NCI-H1092 treated with DMSO at 0.1 percent for 48 hours (cell line): ENCODE measurements at places on chromosomes 3 and 15.

GRCh38 chr15:88215066-88215648 lies 41.4 kb downstream of the NTRK3 start:
- DNase-seq: no peak

DNA sequence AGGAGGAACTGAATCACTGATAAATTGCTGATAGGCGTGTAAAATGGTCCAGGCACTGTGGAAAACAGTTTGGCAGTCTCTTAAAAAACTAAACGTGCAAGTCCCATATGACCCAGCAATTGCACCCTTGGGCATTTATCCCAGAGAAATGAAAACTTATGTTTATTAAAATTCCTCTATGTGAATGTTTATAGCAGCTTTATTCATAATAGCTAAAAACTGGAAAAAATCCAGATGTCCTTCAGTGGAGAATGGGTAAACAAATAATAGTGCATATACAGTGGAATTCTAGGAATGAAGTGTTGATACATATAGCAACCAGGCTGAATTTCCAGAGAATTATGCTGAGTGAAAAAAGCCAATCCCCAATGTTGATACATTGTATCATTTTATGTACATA lies 482.2 kb upstream of the PDZRN3 start:
- DNase-seq: no peak

GRCh38 chr3:184545769-184546168 lies 15.8 kb upstream of the EPHB3 start:
- no peak for DNase-seq

- DNase-seq: peak; percentile 33
Measured at GRCh38 chr3:150925751-150926201, 20.5 kb upstream of the MINDY4B start.

- no peak for DNase-seq
Measured at GRCh38 chr3:38359038-38359437, 12.5 kb downstream of the XYLB start.

DNA sequence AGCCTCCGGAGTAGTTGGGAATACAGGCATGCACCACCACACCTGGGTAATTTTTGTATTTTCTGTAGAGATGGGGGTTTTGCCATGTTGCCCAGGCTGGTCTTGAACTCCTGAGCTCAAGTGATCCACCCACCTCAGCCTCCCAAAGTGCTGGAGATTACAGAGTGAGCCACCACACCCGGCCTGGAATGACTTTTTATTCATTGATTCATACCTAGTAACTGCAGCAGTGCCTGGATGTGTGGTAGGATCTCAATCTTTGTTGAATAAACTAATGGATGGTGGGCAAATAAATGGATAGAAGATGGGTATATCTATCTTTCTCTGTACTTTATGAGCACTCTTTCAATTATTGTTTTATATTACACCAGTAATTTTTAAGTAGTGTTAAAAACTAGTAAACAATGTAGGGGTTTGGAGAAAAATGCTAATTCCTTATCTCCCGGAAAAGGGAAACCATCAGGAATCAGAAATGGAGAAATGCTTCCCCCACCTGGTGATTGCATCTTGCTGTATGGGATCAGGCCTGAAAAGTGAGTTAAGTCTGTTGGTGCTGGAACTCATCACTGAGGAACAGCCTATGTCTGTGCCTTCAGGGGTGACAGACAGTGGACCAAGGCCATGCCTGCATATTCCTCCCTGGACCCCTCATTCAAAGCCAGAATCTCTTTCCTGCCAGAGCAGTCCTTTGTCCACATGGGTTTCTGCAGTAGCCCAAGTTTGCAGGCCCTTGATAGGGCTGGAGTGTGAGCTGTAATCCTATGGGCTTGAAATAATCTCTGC lies 161.0 kb upstream of the CTDSPL start:
- no peak for DNase-seq

DNA sequence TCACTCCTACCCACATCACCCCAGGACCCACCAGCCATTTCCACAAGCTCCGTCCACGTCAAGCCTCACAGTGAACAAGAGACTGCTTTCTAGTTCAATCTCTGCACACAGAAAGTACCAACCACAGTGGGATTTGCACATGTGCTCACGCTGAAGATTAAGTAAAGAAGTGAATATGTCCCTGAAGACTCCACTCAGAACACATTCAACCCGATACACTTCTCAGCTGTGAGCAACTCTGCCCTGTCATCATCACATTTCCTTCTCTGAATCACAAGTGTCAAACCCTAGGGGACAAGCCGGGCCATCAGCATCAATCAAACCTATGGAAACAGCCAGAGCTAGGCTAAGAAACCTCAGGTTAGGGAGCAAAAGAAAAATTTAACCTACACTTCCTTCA lies 1.9 kb downstream of the STIMATE start:
- DNase-seq: no peak

DNA sequence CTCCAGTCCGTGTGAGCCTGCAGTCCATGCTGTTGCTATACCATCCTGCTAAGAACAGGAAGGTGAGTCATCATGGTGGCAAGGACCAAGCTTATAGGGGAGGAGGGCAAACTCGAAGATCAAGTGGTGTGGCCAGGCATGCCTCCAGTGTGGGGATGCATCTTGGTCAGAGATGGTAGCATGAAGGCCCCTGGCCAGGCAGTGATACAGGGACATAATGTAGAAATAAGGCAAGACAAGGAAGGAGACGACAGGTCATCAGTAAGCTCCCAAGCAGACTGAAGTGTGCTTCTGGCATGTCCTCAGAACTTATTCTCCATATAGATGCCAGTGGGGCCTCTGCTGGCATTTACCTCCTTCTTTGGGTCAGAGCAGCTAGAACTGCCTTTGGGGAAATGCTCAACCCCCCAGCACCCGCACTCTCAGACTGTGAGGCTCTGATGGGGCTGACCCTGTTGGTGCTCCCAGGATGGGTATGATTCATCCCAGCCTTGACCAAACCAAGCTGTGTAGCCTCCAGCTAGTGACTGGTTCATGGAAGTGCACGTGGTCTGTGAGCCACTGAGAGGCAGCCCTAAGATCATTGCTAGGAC lies 52.5 kb upstream of the ATP2B2 start:
- DNase-seq: no peak

DNA sequence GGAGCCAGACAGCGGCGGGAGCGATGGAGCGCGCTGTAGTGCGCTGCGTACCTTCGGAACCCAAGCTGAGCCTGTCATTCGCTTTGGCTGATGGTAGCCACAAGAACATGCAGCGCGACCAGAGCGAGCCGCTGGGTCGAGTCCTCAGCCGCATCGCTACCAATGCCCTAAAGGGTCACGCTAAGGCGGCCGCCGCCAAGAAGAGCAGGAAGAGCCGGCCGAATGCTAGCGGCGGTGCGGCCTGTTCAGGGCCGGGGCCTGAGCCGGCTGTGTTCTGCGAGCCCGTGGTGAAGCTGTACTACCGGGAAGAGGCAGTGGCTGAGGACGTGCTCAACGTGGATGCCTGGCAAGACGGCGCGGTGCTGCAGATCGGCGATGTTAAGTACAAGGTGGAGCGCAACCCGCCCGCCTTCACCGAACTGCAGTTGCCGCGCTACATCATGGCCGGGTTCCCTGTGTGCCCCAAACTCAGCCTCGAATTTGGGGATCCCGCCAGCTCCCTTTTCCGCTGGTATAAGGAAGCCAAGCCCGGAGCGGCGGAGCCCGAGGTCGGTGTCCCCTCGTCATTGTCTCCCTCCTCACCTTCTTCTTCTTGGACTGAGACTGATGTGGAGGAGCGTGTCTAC lies 498 bp downstream of the PDE12 start:
- DNase-seq: no peak

GRCh38 chr15:83322061-83322460 lies 37.6 kb upstream of the BNC1 start:
- no peak for DNase-seq

DNA sequence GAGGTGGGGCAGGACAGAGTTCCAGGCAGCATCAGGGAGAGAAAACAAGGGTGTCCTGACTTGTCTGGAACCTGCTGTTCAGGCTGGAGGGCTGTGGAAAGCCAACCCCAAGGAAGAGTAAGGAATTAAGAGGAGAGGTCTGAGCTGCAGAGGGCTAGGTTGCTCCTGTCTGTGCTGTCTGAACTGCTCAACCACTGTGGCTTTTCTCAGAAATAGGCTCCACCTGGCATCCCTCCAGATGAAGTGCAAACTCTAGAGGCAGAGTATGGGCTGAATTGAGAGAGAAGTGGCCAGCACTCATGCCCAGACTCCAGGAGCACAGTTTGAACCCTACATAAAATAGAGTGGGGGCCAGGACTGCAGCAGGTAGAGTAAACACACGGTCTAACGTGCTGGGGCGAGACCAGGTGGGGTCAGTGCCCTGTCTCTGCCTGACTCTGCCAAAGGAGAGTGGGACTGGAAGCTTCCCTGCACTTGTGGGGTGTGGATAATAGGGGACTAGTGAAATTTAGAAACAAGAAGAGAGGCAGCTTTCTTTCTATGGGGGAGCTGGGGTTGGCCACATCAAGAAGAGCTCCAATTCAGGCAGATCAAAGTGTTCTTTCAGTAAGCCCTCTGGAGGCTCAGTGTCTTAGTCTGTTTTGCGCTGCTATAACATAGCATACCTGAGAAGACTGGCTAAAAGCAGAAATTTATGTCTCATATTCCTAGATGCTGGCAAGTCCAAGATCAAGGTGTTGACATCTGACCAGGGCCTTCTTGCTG lies 28.0 kb upstream of the MNS1 start:
- DNase-seq: no peak

DNA sequence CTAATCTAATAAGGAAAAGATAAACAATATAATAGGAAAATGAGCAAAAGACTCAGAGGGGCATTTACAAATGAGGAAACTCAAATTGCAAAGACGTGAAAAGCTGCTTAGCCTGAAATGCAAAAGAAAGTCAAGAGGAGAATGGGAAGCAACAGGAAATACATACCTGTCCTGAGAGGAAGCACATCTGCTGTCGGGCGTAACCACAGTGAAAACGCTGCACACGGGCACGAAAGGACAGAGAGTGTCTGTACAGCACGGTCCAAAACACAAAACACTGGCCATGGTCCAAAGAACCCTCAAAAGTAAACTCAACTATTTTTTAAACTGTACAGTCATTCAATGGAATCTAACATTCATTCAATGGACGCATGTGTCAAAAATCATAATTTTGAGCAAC lies 100.6 kb downstream of the CHSY1 start:
- no peak for DNase-seq

- no peak for DNase-seq
Measured at GRCh38 chr3:187849016-187849654, 103.9 kb upstream of the BCL6 start.

GRCh38 chr3:184872200-184872599 lies 60.2 kb downstream of the VPS8 start:
- no peak for DNase-seq

- DNase-seq: no peak
Measured at GRCh38 chr15:63340878-63341277, 40.8 kb downstream of the CA12 start.

DNA sequence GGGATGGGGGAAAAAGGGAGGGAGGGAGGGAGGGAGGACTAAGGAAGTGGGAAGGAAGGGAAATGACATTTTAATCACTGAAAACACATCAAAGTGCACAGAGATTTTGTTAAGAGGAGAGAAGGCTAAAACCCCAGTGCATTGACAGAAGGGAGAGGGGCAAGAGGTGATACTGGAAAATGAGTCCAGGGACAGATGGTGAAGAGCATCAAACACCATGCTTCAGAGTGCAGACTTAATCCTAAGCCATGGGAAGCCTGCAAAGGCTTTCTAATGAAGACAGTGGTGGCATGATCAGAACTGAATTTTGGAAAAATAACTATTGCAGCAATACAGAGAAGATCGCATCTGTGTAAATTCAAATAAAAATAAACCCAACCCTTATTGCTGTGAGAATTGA lies 41.8 kb downstream of the HGD start:
- DNase-seq: no peak

DNA sequence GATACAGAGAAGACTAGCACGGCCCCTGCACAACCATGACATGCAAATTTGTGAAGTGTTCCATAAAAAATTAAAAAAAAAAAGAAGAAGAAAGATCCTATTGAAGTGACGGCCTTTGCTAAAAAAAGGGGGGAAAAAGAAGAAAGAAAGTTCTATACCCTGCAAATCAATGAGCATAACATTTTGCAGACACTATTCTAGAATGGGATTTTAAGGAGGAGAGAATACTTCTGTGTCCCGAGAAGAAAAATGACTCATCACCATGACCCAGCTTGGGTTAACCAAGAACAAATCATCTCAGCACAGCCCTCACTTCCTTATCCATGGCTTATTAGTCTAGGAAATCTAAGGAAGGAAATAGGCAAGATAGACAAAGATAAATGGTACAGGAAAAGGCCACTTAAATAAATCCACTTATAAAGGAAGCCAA lies 7.4 kb upstream of the SH3BP5 start:
- no peak for DNase-seq

DNA sequence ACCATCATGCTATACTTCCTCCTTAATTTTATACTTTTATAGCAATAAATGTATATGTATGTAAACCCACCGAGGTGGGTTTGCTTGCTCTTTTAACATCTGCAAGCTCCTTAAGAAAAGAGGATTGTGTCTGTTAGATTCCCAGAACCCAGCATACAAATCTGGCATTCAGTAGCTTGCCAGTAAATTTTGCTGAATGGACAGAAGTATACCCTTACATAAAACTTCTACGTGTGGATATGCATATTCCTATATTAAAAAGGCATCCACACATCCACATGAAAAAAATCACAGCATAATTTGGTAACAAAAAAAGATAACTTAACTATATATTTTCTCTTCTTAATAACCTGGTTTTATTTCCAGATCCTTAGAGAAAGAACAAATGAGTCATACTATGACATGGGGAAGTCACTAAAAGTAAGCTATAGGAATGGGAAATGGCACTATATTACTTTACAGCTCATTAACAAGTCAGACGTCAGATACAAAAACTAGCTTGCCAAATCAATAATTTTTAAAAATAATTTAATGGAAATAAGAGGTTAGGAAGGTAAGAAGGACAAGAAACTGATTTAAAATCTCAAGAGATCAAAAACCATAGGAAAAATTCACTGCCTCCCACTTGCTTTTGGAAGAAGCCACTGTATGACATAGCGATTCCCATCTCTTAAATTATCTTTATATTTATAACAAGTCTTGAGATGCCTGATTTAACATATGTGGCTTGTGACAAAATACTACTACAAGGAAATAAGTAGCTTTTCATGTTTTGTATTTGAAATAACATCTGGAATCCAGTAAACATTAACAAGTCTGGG lies 68.7 kb downstream of the SUMF1 start:
- no peak for DNase-seq

GRCh38 chr3:46549408-46549904 lies 16.6 kb downstream of the LRRC2 start:
- no peak for DNase-seq

DNA sequence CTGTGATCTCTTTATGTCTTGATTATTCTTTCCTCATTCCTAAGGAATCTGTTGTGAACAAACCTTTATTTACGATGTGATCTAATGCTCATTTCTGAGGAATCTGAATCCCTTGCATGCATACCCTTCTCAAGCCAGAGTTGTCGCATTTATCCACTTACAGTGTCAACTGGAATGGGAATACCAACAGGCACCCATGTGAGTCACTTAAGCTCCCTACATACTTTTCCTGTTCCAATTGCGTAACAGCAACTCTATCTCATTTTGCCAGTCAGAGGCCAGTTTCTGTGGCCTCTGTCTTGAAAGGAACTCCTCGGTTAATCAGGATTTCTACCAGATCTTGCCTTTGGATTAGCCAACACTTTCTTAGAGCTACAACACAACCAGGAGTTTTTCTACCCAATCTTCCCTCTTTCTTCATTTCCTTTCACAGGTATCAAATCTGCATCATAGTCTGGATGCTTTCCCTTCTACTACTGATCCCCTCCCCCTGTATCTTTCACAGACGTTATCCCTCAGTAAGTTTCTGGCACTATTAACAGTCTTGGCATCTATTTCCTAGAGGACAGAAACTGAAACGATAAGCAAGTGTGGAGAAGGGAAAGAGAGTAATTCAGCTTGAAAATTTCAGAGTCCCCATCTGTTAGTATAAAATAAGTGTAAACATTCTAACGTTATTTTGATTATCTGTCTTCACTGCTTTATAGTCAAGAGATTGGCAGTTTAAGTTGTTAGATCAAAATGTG lies 66.8 kb upstream of the BCHE start:
- no peak for DNase-seq
